ENCODE measurements at places on chromosomes 1 and 21.

DNA sequence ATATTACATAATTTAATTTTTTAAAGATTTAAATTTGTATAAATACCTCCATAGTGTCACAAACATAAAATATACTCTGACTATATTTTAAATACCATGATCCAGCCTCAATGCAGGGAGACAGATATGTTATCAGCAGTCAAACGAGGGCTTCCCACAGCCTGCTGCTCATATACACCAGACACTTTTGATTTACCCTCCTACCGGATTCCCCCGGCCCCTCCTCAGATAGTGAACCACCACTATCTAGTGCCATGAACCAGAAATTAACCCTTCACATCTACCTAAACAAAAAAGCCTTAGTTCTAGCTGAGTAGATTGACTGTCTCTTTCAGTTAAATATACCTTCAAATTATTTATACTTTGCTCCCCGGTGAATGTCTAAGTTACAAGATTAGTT is 52.4 kb upstream of the C1orf53 start:
- DNase-seq: no peak

GRCh38 chr1:67261680-67262079 is 46.0 kb upstream of the IL12RB2 start:
- DNase-seq: peak; percentile 30

DNA sequence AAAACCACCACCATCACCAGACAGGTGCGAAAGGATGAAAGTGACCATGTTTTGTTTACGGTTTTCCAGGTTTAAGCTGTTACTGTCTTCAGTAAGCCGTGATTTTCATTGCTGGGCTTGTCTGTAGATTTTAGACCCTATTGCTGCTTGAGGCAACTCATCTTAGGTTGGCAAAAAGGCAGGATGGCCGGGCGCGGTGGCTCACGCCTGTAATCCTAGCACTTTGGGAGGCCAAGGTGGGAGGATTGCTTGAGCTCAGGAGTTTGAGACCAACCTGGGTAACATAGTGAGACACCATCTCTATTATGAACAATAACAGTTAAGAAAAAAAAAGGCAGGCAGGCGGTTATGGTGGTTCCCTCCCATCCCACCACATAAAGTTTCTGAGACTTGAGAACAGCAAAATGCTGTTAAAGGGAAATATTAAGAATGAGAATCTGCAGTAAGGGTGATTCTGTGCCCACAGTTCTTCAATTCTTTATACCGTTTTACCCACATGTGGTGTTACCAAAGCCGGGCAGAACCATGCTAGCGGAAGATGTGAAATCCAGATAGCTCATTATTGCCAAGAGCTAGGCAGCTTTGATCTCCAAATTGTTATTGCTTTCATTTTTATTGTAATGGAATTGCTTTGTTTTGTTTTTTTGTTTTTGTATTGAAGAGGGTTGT is 34.5 kb upstream of the TDRD10 start:
- no peak for DNase-seq

GRCh38 chr1:59705466-59706302 is 109.1 kb upstream of the HOOK1 start:
- no peak for DNase-seq

DNA sequence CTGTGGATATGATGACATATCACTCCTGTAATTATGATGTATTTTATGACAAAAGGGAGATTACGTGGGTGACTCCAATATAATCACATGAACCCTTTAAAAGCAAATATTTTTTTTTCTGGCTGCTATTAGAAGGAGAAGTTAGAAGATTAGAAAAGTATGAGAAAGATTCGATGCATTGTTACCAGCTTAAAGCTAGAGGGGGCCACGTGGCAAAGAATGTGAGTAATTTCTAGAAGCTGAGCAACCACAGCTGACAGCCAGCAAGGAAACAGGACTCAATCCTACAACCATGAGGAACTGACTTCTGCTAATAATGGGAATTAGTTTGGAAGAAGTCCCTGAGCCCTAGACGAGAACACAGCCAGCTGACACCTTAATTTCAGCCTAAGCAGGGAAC is 56.3 kb upstream of the C1orf87 start:
- no peak for DNase-seq

DNA sequence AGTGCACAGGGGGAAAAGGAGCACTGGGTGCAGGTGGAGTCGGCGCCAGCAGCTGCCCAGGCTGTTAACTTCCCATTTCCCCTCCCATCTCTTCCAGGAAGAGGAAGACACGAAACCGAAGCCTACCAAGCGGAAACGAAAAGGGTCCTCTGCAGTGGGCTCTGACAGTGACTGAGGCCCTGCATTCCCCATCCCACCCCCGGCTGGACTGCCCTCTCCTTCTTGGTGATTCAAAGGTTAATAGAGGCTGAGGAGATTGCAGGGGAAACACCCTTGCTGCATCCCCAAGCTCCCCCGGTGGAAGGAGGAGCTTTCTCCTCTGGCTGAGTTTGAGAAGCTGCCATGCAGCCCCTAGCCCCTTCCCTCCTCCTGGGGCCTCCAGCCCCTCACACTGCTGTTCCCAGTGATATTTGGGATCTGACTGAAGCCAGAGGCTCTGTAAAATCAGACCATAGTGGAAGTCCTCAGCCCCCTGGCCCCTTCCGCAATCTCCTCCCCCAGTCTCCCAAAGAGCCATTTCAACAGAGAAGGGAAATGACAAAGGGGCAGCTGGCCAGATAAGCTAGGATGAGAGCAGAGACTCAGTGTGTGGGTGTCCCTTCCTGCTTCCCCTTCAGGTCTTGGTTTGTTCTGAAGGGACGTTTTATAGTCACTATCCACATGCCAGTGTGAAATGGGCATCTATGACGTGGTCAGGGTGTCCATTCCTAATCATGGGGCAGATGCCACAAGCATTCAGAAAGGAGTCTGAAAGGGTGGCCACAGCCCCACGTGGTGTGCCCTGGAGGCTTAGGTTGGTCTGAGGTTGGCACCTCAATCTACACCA is 1.9 kb upstream of the SLC27A3 start:
- no peak for DNase-seq

DNA sequence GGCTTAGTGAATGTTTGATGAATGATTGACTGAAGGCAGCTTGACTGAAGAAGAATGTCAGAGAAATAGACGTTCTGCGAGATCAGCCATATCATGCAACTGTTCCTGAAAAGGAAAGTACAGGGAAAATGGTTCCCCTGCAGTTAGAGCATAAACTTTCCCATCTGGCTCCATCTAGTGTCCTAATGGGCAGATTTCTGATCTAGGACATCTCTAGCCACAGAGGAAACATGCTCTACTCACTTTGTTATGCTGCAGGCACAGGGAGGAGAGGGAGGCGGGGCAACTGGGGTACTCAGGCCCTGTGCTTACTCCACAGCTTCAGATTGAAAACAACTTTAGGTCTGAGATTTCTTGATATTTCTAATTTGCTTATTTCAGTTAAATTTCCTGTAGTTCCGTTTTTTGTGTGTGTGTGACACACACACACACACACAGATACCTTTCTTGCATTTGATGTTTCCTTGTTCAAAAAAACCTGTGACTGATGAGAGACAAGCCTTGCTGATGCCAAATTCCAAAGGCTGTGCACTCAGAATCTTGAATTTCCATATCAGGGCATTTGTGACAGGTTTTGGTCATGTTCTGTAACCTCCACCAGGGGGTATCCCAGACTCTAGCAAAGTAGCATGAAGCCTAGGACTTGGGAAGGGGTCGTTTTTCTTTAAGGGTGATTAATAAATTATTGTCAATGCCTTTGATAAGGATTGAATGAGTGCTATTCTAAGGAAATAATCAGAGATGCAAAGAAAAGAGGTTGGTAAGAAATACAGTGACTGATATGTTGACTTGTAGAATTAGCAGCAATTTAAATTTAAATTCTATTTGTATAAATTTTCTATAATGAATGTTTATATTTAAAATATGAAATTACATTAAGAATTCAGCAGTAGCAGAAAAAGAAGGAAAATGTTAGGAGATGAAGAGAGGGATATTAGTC is 139.7 kb upstream of the BEND5 start:
- no peak for DNase-seq

GRCh38 chr1:154879038-154879421 is 8.9 kb upstream of the KCNN3 start:
- DNase-seq: no peak

GRCh38 chr1:216576234-216576937 is 146.8 kb downstream of the ESRRG start:
- no peak for DNase-seq

DNA sequence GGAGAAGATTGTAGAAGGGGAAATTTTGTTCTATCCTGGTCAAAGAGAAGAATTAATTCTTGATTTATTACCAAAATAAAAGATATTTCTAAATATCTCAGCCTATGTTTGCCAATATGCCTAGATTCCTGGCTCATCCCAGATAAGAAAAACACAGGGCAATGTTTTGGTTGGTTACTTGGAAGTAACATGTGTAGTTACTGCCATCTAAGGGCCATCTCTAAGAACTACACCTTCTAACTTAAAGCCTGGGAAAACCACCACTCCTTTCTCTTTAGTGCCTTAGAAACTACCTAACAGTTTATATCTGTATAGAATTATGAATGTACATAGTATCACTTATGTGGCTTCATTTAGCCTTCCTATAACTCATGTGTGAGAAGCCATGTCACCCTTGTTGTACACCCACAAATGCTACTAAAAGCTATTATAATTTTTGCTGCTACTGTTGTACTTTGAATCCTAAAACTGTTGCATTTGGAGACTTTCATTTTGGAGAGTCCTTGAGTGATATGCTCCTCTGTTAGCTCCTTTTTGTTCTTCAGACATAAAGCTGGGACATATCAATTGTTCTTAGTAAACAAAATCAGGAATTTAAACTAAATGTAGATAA is 4.5 kb downstream of the AIM2 start:
- no peak for DNase-seq

DNA sequence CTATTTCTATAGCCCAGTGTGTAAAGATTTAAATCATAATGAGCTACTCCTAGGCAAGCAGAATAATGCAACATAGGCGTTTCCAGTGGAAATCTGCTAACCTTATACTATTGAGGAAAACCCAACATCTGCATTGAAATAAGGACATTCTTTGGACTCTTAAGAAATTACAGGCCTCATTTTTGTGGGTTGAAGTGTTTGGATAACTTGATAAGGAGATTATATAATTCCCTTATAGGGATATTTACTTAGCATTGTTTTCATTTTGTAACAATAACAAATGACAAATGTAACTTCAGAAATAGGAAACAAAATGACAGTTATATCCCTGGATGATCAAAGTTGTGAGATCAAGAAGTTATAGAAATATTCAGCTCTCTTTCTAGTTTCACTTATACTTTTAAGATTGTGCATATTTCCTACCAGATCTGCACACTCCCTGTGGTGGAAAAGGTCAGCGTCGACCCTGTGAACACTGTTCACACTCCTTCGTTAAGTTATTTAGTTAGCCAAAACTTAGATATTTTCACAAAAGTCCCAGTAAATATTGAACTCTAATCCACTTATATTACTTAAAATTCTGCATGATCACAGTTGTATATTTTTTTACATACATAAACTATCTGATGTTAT is 284.4 kb upstream of the C1orf105 start:
- DNase-seq: no peak

- DNase-seq: no peak
Observed at GRCh38 chr1:50705699-50706098, 254.4 kb downstream of the FAF1 start.

- DNase-seq: no peak
Observed at GRCh38 chr1:8516793-8517556, 199.1 kb downstream of the SLC45A1 start.

DNA sequence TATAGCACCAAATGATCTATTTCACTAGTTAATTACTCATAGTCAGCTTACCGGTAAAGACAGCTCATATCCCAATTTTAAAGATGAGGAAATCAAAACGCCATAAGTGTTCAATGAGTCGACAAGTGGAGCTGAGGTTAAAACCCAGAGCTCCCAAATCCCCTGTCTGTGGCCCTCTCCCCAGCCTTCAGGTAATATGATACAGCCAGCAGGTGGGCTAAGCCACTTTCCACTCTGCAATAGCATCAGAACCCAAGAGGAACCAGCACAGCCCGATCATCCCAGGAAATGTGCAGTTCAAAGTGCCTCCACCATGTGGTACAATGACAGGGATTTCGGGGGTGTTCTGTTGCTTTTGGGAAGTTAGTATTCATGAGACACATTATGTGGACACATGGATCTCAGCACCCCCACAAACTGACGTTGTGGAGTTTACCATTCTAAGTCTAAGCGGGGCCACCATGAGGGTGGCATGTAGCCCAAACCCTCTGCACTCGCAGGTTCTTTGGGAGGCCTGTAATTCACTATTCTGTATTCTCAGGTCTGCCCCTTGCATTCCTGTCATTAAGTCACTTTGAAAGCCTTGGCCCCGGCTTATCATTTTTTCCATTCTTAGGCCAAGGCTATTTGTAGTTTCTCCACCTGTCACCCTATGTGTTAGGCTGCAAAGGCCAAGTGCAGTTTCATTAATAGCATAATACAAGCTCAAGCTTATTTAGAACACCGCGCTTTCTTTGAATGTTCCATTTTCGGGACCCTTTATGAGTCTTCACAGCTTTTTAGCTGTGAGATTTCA is 26.3 kb upstream of the ACTN2 start:
- no peak for DNase-seq

Measured in CD4-positive, alpha-beta T cell treated with Interleukin-1 beta for 1 hour (primary cell).